Stomach (tissue), 19 donors: ENCODE measurements at places on chromosomes 2 and 18. TPM values are rescaled to one million over a fixed set of nuclear protein-coding genes. Genes with fewer than 3 reads are reported as not detected.

Gene CPLX4
- total RNA-seq: not detected

Gene CD207
- total RNA-seq: not detected

- no peak overlapping the region for H3K27ac ChIP-seq
- no peak overlapping the region for H3K4me3 ChIP-seq
- no peaks in the 10 kb centered on the region for H3K4me1 ChIP-seq
- no peak for DNase-seq
- peaks cover 100% of the 10 kb centered on the region for H3K36me3 ChIP-seq
Measured at GRCh38 chr2:117941693-117942092, 72.2 kb downstream of the CCDC93 start.

DNA sequence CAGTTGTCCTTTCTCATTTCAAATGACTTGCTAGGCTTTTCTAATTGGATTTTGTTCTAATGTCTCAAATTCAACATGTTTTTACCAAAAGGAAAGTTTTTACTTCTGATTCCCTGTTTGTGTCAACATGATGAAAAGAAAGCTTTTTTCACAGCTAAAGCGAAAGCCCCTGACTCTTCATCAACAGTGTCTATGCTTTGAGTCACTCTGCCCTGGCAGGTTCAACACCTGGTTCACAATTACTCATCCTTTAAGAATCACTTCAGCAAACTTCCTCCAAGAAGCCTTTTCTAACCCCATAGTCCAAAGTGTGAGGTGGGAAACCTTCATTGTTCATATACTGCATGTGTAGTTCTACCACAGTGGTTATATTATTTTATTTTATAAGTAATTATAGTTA is 7.6 kb upstream of the DSG2 start:
- H3K4me1 ChIP-seq: no peaks in the 10 kb centered on the region
- H3K36me3 ChIP-seq: no peaks in the 10 kb centered on the region
- DNase-seq: no peak
- no peaks in the 10 kb centered on the region for H3K27me3 ChIP-seq
- H3K4me3 ChIP-seq: no peak overlapping the region
- H3K27ac ChIP-seq: no peak overlapping the region

DNA sequence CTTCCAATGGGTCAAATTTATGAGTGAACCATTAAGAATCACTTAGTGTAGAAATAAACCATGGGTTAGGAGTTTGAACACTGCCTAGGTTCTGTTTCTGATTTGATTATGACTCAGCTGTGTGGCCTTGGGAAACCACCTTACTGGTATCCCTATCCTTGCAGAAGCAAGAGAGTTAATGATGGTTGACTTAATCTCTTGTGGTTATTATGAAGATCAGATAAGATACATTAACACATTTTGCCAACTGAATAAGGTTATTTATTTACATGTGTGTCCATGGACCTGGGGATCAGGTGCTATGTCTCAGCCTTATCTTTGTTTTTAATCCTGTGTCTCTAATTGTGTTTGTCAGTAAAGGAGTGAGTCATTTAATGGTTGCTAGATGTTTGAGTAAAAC is 5.4 kb upstream of the KCNJ13 start:
- no peak overlapping the region for H3K4me3 ChIP-seq
- H3K4me1 ChIP-seq: peaks cover 9% of the 10 kb centered on the region
- H3K27ac ChIP-seq: no peak overlapping the region
- peaks cover 19% of the 10 kb centered on the region for H3K36me3 ChIP-seq

DNA sequence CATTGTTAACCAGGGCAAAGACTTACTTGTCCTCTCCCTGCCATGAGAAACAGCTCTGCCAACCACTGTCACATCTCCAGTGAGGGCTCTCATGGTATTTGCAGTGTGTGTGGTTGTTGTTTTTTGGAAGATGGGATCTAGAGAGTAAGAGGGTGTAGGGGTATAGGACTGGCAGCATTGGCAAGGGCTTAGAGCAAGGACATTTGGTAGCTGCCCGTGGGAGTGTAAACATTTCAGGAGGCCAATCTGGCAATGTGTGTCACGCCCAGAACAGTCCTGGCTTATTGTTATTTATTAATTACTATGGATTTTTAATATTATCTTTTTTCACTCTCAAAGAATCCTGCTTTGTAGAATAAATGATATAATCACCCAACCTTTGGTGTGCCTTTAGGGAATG is 90.5 kb downstream of the TMEM17 start:
- no peak overlapping the region for H3K27ac ChIP-seq
- H3K4me1 ChIP-seq: peaks cover 21% of the 10 kb centered on the region
- H3K4me3 ChIP-seq: no peak overlapping the region
- no peak for DNase-seq
- no peaks in the 10 kb centered on the region for H3K27me3 ChIP-seq

- H3K4me3 ChIP-seq: no peak overlapping the region
- peaks cover 14% of the 10 kb centered on the region for H3K4me1 ChIP-seq
- H3K27me3 ChIP-seq: no peaks in the 10 kb centered on the region
- no peak for DNase-seq
- no peaks in the 10 kb centered on the region for H3K36me3 ChIP-seq
- no peak overlapping the region for H3K27ac ChIP-seq
Measured at GRCh38 chr2:23137166-23137565, 247.8 kb upstream of the KLHL29 start.

GRCh38 chr2:221970389-221970788 is 328.4 kb downstream of the PAX3 start:
- no peaks in the 10 kb centered on the region for H3K27me3 ChIP-seq
- no peaks in the 10 kb centered on the region for H3K4me1 ChIP-seq
- H3K4me3 ChIP-seq: no peak overlapping the region

- no peaks in the 10 kb centered on the region for H3K27me3 ChIP-seq
- H3K27ac ChIP-seq: no peak overlapping the region
- no peak for DNase-seq
- no peaks in the 10 kb centered on the region for H3K36me3 ChIP-seq
- H3K4me1 ChIP-seq: peaks cover 8% of the 10 kb centered on the region
Measured at GRCh38 chr2:170923799-170924198, 5.3 kb upstream of the GORASP2 start.

DNA sequence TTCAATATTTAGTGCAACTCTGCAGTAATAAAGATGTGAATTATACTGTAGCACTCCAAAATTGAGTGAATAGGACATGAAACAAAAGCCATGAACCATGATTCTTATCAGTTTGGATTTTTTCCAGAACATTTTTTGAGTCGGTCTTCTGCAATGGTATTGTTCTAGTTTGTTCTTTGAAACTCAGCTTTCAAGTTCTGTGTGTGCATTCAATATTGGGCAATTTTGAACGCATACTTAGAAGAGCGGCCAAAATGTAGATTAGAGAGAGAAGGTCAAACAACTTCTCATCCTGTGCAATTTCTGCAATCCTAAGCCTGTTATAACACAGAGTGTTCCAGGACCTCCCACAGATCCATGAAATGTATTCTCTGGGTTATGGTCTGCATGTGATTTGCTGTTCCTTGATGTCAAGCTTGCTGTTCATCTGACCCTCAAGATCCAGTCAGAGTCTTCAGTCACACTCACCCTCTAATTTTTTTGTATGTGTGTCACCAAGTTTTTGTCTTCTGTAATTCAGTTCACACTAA is 48.3 kb downstream of the TSPYL6 start:
- H3K27ac ChIP-seq: no peak overlapping the region
- no peak overlapping the region for H3K4me3 ChIP-seq
